ENCODE measurements at places on chromosomes 3 and 15.

- DNase-seq: no peak
Observed at GRCh38 chr3:112133626-112134334, 732 bp upstream of the GCSAM start.

- DNase-seq: no peak
Observed at GRCh38 chr15:62307551-62307950, 142.5 kb upstream of the C2CD4B start.

DNA sequence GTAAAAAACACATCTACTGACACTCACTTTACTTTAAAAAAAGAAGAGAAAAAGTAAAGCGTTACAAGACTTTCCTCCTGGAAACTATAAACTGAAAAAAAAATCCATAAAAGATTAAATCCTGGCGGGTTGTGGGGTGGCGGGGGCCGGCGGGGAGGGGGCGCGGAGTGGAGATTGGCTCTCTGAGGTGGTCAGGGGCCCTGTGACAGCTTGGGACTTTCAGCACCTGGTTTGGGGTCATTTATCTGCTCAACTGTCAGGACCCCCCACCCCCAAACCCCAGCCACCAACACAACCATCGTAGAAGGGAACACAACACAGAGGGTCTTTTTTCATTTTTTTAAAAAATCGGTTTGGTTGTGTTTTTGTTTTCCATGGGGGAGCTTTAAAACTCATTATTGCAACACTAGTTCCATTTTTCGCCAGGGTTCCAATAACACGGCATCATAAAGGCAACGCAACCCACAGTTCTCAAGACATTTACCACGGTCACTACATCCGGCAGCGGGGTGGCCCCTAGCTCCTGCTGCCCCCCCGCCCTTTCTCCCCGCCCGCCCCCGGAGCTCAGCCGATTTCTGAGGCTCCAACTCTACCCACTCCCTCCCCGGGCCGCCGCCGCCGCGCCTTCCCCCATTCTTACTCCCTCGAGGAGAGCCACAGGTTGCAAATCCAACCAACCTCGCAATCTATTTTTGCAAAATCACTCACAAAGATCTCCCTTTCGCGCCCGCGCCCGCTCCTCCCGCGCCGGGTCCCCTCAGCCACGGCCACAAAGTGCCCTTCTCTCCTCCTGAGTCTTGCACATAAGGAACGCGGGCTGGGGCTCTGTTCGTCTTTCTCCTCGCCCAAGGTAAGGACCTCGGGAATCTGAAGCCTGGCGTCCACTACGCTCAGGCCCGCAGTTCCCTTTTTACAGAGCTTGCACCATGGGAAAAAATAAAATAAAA is 1.8 kb downstream of the BCL6 start:
- DNase-seq: peak; percentile 50

DNA sequence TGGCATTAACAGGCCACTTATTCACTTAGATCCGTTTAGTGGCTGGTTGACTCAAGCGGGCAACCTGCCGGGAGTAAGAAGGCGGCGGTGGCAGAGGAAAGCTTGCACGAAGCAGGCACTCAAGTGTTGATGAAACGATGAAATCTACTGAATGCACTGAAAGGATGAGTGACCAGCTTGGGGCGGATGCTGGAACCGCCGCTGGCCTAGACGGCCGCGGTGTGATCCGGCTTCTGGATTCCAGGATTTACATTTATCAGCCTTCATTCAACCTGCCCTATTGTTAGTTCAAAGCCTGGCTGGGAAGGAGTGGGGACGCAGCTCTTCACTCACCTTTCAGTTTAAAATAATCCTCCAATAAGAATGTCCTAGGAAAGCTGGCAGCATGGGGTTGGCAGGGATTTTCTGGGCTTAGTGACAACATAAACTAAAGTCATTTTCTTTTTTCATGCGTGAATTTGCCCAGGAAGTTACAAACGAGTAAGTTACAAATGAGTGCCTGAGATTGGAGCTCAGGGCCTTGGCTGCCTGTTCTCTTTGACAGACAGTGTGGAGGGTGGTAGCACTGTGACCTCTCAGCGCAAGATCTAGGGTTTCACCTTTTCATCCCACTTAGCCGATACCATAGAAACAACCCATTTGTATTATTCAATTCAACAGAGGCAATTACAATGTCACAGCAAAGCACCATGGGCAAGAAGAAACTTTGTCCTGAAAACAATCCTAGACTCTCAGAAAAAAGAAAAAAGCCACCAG is 1.1 kb upstream of the PLCH1 start:
- DNase-seq: no peak

All from stimulated activated CD4-positive, alpha-beta T cell treated with anti-CD3 and anti-CD28 coated beads, Interleukin-15, amount 100 ng/mL, for 48 hours (primary cell).